ENCODE measurements at places on chromosomes 7 and 10.

DNA sequence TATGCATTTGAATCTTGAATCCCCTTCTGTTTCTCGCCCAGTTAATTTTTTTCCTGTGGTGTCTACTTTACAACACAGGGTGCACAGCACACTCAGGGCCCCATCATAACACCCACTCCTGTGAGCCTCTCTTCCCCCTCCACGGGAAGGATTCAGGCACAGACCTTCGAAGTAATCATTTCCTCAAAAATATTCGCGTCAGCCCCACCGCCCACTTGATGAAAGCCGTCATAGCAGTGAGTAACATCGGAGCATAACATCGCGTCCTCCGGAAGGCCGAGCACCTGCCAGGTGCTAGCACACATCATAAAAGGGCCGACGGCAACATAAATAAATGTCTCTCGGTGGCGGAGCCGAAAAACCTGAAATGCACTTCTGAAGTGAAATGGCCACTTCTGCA is 201.7 kb upstream of the ADARB2 start:
- DNase-seq: no peak

DNA sequence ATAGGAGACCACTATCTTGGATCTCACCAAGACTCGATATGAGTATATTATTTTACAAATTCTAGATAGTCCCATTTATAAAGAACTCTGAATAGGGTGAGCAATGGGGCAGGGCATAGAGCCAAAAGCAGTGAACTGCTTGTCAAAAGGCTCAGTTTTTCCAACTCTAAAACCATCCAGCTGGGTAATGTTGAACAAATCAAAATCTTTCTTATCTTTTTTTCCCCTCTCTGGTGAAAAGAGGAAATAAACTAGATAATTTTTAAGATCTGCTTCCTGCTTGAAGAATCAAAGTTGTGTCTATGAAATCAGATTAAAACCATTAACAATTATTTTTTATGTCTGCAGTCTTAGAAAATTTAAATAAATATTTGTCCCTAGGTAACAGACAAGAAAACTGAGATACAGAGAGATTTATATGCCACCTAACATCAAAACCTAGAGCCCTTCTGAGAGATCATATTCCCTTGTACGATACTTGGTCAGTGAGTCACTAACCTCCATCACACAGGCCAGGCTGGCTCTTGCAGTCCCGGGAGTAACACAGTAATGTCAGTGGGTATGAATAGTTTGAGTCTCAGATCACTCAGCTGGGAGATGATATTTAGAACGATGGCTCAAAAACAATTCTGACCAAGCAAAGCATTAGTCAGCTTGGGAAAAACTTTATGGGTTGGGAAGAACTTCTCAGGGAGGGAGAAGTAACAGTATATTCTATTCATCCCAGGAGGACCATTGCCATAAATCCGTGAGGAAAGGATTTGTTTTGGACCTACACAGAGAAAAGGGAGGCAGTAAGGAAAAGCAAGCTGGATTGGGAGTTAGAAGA is 178.8 kb downstream of the REEP3 start:
- no peak for DNase-seq

DNA sequence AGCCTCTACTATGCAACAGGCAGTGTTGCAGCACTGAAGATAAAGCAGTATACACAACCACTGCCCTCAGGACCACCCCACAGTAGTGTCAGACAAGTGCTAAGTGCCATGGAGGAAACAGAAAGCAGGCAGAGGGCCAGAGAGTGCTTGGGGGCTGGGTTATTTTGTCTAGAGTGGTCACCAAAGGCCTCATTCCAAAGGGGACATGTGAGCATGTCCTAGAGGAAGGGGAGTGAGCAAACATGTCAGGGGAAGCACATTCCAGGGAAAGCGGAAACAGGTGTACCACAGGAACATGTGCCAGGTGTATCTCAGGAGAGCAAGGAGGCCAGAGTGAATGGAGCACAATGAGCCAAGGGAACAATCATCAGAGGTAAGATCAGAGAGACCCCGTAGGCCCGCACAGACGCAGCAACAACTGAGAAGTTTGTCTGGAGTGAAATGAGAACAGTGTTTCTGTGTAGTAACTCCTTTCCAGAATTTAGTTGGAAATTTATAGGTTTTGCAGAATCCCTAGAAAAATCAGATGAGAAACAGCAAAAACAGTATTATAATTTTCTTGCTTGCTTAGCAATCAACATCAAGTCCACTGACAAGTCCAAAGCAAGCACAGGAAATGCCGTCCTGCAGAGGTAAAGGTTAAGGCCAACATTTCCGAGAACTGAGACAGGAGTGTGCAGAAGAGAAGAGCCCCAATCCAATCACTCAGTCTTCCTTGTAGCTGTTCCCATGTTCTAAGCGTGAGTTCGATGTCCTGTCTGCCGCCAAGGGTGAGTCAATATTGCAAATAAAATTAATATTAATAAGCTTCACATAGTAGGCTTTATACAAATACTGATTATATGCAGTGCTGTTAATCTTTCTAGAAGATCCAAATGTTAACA is 67.3 kb downstream of the SGMS1 start:
- DNase-seq: no peak

DNA sequence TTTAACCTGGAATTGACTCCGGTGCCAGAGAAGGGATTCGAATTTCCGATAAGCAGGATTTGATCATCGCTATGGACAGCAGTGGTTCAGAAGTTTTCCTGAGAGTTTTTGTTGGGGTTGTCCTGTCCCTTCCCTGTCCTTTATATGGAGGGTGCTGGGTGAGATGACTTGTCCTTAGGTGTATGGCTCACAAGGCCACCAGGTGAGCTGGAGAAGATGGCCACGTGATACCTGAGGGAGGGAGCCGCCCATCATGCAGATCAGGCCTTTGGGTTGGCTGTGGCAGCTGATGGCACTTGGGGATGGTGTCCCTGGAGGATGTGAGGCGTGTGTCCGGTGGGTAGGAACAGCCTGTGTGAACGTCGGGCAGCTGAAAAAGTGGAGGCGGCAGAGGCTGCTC is 187.7 kb downstream of the PTPN20 start:
- no peak for DNase-seq

DNA sequence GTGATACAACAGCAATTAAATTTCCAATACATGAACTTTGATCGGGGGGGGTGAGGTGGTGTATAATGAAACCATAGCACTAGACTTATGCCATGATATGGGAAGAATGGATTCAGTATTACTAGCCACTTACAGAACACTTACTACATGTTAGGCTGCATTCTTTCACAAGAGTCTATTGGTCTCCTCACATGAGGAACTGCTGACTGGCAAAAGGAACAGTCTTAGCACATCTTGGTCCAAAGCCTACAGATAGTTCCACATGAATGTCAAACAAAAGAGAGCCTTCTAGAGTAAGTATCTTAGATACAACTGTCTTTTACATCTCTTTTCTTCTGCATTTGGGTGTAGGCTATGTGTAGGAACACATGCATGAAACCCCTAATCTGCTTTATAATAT is 115.9 kb upstream of the DNAJB12 start:
- DNase-seq: no peak

GRCh38 chr10:102856758-102857424 is 2.8 kb downstream of the BORCS7 start:
- no peak for DNase-seq

DNA sequence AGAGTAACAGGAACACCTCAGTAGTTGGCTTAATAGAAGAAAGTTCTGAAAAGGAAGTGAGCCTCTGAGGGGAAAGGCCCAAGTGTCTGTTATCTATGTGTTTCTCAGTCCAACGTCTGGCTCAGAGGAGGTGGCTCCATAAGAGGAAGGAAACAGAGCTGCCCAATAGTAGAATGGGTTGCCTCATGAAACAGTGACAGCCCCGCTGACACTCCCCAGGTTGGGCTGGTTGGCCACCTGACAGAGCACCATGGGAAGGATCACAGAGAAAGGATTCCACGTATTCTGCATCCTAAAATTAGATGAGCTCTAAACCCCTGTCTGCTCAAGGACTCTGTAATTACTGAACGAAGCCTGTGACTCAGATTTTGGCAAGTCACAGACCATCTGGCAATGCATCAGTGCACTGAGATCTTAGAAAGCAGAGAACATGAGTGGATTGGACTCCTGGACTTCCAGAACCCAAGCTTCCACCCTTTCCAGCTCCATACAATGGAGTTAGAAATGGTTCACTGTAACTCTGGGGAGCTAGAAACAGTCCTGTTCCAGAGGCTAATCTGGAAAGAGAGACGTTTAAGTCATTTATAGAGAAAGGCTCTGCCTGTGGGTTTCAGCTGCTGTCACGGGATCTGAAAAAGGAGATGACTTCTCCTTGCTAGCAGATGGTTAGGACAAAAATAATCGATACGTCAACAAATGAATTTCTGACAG is 2.9 kb downstream of the PKD2L1 start:
- no peak for DNase-seq

- no peak for DNase-seq
These were observed 26.3 kb upstream of the CACNB2 start for GRCh38 chr10:18113881-18114280.

GRCh38 chr7:97167176-97167575 is 49.7 kb downstream of the SDHAF3 start:
- no peak for DNase-seq

DNA sequence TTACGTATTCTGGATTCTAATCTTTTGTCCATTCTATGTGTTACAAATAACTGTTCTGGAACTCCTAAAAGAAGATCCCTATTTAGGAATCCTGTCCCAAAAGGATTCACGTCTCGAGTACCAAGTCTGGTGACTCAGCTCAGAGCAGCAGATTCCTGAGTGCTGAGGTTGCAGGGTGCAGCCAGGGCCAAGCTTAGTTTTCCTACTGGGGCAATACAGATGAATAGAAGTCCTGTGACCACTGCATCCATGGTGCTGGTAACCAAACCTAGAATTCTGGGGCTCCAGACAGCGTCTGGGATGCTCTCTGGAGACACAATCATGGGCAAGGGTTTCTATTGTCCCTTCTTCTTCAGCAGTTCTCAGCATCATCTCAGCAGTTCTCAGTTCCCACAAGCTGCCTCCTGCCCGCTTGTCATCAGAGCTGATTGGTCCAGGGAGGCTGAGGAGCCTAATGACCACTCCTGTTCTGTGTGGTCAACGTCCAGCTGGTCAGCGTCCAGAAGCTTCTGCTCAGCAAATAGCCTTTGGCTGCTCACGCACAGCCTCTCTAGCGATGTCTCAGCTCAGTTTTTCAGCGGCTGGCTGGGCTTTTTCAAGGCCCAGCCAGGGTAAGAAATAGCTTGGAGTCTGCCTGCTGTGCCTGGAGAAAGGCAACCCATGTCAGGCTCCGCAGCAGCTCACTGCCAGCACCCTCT is 50.4 kb upstream of the C7orf33 start:
- no peak for DNase-seq

DNA sequence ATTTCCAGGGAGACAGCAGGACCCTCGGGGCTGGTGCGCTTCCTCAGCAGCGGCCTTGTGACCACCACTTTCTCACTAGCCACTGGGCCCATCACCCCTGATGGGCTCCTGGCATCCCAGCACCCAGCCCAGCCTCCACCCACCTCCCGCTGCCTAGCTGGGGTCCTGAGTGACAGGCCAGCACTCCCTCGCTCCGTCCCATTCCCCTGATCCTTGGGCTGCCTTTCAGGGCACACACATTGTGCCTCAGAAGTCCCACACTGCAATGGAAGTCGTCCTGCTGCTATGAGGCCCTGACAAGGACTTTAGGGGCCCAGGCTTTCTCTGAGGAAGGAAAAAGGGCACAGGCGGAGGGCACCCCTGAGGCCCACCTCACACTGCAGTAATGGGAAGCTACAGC is 12.4 kb downstream of the CAMK2B start:
- no peak for DNase-seq

- no peak for DNase-seq
These were observed 181.8 kb upstream of the NPVF start for GRCh38 chr7:25409897-25410636.

DNA sequence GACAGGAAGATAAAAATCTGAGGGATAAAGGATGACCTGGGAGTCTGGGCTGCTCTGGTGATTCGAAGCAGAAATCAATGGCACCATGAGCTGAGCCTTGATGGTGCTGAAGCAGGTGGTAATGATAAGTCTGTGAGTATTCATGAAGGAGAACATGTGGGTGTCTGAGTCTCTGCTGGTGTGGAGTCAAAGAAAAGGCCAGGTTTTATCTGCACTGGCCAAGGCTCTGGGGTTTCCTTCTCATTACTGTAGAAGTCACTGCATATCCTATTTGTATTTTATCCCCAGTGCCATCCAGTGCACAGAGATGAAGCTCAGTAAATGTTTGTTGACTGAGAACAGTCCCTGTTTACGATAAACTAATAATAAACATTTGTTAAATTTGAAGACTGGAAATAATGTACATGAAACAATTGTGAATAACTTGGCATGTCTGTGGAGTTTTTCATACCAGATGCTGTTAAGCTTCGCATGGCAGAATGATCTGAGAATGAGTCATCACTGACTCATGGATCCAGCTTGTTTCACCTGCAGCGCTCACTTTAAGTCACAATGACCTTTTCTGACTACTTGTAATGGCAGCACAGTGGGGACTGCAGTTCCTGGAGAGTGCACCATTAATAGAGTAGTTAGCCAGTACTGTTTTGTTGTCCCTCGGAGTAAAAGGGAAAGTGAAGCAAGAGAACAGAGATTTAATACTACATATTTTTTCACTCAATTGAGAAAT is 538.5 kb downstream of the HTR7 start:
- DNase-seq: no peak
